ENCODE measurements at places on chromosomes 3 and 15. TPM values are rescaled to one million over a fixed set of nuclear protein-coding genes. Genes with fewer than 3 reads are reported as not detected.

The ZIC1 gene
- not detected for polyA plus RNA-seq

The MESP2 gene
- 0.24 TPM for polyA plus RNA-seq

The PDIA5 gene
- polyA plus RNA-seq: 19.9 TPM

The GNAT1 gene
- not detected for polyA plus RNA-seq

The CLDN16 gene
- polyA plus RNA-seq: 28.4 TPM

The CRBN gene
- 31.0 TPM for polyA plus RNA-seq

The ZNF501 gene
- 1.5 TPM for polyA plus RNA-seq

The LOXL1 gene
- polyA plus RNA-seq: 35.1 TPM

The DLL4 gene
- 5.8 TPM for polyA plus RNA-seq

The GOLGA6A gene
- polyA plus RNA-seq: not detected

The CPNE4 gene
- 1.2 TPM for polyA plus RNA-seq

The CD276 gene
- 25.0 TPM for polyA plus RNA-seq

The HYAL1 gene
- 126 TPM for polyA plus RNA-seq

The CD80 gene
- not detected for polyA plus RNA-seq

The A4GNT gene
- not detected for polyA plus RNA-seq

The EPHA6 gene
- not detected for polyA plus RNA-seq

The COL7A1 gene
- 14.4 TPM for polyA plus RNA-seq

The NBEAL2 gene
- 25.7 TPM for polyA plus RNA-seq

The SYNPR gene
- not detected for polyA plus RNA-seq

The GOLGA8G gene
- polyA plus RNA-seq: not detected

The NANOGP8 gene
- not detected for polyA plus RNA-seq

The DTWD1 gene
- 15.7 TPM for polyA plus RNA-seq

The SFMBT1 gene
- polyA plus RNA-seq: 3.4 TPM

The GREM1 gene
- polyA plus RNA-seq: 0.15 TPM

The LMOD3 gene
- 0.28 TPM for polyA plus RNA-seq

The GRK7 gene
- not detected for polyA plus RNA-seq

The PLIN1 gene
- polyA plus RNA-seq: 0.86 TPM

The LSG1 gene
- polyA plus RNA-seq: 14.8 TPM

The PLA2G4E gene
- polyA plus RNA-seq: not detected

The CHST13 gene
- 7.0 TPM for polyA plus RNA-seq

The TRPM1 gene
- 1.3 TPM for polyA plus RNA-seq

The SLC22A13 gene
- polyA plus RNA-seq: 9.9 TPM

The PCCB gene
- polyA plus RNA-seq: 90.0 TPM

The TADA3 gene
- 58.4 TPM for polyA plus RNA-seq

The ST3GAL6 gene
- 20.8 TPM for polyA plus RNA-seq

The SLC24A5 gene
- not detected for polyA plus RNA-seq

The FRMD4B gene
- 11.8 TPM for polyA plus RNA-seq

The BMF gene
- 3.6 TPM for polyA plus RNA-seq

The GRIP2 gene
- 3.2 TPM for polyA plus RNA-seq

The RRP9 gene
- 17.8 TPM for polyA plus RNA-seq

The NUDT16 gene
- 43.2 TPM for polyA plus RNA-seq

The C2CD4A gene
- polyA plus RNA-seq: 0.17 TPM

The TMEM212 gene
- polyA plus RNA-seq: not detected
